Activated naive CD4-positive, alpha-beta T cell treated with Interleukin-2 at 50 U/mL for 16 hours (primary cell): ENCODE measurements at places on chromosomes 13 and 19.

DNA sequence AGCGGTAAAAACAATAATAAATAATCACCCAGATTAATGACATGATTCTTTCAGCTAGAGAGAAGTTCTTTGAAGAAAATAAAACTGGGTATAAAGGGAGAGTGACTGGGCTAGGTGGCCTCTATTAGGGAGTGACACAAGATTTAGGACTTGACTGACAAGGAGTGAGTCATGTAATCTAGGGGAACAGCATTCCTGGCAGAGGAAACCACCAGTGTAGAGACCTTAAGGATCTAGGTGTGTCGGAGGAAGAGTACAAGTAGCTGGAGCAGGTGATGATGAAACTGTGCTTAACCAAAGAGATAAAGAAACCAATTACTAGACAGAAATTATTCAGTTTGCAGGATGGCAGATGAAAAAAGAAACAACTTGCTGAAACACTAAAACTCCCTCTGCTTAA lies 248.0 kb downstream of the RFC3 start:
- DNase-seq: no peak

DNA sequence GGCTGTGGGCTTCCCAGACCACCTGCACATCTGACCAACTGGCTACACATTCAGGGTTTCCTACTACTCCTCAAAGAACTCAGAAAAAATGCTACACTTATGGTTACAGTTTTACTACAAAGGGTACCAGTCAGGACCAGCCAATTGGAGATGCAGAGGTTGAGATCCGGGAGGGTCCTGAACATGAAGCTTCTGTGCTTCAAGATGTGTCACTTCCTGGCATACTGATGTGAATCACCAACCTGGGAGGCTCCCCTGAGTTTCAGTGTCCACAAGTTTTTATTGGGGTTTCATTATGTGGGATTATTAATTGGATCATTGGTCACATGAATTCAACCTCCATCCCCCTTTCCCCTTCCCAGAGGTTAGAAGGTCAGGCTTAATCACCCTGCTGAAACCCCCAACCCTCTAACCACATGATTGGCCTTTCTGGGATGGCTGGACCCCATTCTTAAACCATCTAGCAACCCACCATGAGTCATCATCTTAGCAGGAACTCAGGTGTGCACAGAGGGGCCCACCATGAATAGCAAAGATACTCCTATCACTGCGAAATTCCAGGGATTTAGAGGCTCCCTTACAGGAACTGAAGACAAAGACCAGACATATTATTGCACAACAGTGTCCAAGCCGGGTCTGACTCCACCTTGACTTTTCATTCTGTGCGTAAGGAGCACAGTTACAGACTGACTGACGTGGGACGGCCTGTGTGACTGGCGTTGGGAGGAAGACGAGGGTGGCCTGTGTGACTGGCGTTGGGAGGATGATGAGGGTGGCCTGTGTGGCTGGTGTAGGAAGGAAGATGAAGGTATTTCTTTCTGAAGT lies 90.7 kb downstream of the ATP8A2 start:
- DNase-seq: no peak

DNA sequence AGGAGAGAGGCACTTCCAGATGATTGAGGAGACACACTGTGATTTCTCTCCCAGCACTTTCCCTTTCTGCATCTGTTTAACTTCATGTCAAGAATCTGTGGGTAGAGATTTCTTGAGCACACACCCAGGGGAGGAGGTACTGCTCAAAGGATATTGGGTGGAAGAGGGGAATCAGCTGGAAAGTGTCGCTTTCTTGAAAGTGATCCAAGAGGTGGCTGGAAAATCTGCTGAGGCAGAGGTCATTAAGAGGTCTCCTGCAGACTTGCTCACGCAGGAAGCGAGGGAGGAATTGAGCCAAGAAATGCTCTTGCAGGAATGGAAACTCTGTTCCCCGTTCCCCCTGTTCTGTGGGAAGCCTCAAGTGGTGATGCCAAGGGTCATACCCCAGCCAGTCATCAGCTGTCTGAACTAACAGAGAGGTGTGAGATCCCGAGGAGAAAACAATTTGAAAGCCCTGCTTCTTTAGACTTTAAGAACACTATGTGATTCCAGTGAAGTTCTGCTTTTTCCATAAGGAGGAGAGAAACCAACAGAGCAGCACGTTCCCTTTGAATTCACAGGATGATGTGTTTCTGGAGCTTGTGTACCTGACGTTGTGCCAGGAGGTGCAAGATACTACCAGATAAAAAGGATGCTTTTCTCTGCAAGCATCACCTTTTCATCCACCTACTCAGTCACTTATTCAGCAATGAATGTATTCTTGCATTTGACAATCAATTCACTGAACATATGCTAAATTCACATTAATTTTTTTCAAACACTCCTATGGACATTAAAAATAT lies 163.4 kb upstream of the GPR12 start:
- no peak for DNase-seq

DNA sequence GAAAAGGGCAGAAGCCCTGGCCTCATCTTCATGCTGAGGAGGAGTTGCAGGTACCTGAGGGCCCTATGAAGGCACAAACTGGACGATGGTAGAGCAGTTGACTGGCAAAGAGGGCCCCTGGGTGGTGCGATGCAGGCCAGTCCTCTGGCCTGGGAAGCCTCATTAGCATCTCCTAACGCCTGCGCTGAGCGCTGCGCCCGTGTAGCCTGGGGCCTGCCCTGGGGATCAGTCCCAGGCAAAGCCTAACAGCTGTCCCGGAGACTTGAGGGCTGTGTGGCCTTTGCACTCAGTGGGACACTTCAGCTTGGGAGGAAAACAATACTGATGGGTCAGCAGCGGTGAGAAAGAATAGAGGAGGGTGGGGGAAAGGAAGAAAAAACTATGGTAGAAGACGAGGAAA lies 187.7 kb downstream of the RAP2A start:
- DNase-seq: no peak

- no peak for DNase-seq
These were observed 17.0 kb upstream of the N4BP2L2 start for GRCh38 chr13:32555613-32556012.

DNA sequence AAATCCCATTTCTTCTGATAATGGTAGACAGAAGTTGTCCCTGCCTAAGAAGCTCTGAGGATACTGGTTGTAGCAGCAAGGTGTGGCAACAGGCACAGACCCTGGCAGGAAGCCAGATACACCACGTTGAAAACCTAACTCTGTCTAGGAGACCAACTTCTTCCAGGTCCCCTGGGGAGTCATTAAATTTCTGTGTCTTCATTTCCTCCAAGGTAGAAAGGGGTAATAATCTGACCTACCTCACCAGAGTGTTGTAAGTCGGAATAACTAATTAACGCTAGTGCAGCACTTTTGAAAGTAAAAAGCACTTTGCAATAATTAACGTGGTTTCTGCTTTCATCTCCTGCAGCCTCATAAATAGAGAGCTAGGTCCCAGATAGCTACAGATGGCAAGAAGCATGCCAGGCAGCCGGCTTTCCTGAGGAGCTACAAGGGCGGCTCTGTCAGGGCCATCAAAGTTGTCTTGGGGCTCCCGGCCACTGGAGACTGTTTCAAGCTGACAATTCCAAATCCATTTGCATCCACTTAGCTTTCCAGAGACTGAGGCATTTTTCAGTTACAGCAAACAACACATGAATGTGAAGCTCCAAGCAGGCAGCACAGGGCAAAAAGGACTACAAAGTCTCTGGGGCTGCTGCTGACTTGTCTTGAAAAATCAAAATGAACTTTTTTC lies 176.2 kb downstream of the FOXO1 start:
- DNase-seq: peak; percentile 25

DNA sequence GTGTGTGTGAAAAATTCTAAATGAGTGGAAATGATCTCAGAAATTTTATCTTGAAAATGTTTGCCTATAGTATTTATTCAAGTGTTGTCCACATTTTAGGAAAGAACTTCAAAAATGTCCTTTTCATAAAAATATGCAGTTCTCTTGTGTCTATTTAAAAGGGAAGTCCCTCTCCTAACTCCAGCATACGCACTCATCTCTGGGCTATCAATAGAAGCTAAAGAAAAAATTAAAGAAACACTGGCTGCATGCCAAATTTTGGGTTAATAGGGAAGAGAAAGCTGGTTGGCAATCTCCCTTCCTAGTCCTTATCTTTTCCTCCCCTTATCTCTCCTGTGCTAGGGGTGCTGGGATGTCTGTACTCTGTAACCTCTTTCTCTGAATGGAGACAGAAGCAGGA lies 313.3 kb downstream of the ENOX1 start:
- no peak for DNase-seq

DNA sequence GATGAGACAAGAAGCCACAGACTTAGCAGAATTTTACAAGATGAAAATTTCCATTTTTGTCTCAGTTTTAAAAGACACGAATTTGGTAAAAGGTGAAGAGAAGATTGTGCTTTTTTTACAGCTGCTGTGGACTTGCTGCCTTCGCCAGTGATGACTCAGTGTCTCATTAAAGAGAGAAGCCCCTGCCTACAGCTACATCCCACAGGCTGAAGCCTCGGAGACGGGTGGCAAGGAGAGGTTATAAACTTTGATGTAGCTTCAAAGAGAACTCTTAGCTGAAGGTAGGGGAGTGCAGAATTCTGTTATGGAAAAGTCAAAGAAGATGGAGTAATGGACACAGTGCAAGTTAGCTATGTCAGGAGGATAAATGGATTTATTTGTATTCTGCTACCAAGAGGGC lies 683.4 kb upstream of the ARGLU1 start:
- no peak for DNase-seq

GRCh38 chr13:40992678-40993518 lies 26.2 kb downstream of the ELF1 start:
- no peak for DNase-seq

DNA sequence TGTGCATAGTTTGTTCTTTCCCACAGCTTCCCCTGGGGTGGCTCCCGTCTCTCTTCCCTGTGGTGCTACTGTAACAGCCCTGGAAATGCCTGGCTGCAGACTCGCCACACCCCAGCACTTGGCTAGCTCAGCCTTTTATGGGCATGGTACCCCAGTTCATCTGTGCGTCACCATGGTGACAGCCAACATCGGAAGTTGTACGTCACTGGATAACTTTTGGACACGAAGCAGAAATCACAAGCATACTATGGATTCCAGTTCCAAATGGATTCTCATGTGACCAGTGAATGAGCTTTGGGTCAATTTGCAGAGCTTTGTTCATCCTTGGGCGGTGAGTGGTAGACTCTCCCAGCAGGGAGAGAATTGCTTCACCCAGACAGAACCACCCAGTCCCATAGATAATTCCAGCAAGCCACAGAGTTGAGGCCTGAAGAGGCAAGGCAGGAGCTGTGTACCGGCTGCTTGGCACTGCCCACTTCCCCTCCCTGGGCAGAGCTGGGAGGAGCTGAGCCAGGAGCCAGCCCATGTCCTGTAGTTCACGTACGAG lies 54.4 kb downstream of the COL4A2 start:
- no peak for DNase-seq

GRCh38 chr13:96581741-96582140 lies 412.5 kb downstream of the OXGR1 start:
- no peak for DNase-seq

GRCh38 chr13:76023652-76024051 lies 387.5 kb downstream of the LMO7 start:
- no peak for DNase-seq

DNA sequence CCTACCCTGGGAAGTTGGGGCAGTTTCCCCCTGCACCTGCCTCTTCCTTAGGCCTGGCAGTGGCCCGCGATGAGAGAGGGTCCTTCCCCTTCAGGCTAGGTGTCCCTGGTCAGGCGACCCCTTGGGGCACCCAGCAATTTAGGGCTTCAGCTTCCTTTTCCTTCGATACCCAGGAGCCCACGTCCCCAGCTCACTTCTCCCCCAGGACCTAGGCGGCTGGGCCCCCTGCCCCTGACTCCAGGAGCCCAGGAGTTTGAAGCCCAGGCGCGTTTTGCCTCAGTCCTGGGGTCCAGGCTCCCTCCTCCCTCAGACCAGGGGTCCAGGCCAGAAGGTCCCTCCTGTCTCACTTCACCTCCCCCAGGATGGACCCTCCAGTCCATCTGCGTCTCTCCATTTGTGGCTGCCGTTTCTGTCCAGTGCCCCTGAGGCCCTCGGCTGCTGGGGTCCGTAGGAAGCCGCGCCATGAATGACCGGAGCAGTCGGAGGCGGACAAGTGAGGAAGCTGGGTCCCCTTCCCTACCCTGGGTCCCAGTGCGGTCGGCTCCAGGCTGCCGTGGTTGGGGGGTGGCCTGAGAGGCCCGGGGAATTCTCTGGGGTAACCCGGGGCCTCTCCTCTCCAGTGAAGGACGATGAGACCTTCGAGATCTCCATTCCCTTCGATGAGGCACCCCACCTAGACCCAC lies 714 bp downstream of the CCDC106 start:
- no peak for DNase-seq

DNA sequence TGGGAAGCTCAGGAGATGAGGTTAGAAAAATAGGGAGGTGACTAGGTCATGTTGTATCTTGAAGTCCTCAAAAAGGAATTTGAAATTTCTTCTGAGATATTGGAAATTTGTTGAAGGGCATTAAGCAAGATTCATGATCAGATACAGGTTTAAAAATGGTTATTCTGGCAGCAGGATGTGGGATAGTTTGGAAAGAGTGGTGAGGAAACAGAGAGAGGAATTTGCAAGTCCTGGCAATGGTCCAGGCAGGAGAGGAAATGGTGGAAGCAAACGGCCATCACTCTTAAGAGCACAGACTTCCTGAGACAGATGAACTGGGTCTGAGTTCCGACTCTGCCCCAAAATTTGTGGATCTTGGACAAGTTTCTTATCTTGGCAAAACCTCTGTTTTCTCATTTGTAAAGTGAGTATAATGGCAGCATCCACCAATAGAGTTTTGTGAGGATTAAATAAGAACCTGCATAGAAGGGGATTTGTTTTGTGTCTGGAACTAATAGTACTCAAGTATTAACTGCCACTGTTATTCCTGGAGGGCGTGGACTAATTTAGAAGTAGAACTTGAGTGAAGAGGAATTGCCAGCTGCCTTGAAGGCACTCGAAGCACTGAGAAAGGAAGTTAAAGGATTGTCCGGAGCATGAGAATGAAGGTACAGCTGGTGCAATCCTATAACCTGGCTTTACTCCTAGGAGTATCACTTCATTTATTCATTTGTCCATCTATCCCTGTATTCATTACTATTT lies 99.6 kb downstream of the CCNA1 start:
- no peak for DNase-seq

GRCh38 chr19:2302319-2303210 lies 5.4 kb downstream of the LINGO3 start:
- DNase-seq: no peak

DNA sequence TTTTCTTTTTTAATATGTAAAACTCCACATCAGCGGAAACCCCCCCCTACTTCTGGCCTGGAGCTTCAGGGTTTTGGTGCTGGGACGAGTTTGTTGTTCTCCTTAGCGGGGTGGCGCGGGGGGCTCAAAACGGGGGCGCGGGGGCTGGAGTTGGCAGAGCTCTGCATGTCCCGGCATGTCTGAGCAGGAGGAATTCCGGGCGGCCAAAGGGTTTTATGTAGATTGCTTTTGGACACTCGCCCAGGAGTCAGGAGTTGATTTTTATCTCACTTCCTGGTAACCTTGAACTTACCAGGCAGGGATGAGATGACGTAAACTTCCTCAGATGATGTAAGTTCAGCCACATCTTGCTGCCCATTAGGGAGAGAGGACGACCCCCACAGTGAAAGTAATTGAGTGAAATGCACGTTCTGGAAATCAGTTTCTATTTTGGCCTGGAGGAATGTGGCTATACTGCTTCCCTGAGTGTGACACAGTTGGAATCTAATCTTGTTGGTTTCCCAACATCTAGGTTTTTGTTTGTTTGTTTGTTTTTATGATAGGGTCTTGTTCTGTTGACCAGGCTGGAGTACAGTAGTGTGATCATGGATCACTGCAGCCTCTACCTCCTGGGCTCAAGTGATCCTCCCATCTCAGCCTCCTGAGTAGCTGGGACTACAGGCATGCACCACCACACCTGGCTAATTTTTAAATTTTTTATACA lies 21.0 kb upstream of the GDF15 start:
- no peak for DNase-seq
